ENCODE measurements at places on chromosomes 7 and 10.

- DNase-seq, result no peak
Observed at GRCh38 chr10:131973160-131973951, 8.4 kb downstream of the BNIP3 start.

DNA sequence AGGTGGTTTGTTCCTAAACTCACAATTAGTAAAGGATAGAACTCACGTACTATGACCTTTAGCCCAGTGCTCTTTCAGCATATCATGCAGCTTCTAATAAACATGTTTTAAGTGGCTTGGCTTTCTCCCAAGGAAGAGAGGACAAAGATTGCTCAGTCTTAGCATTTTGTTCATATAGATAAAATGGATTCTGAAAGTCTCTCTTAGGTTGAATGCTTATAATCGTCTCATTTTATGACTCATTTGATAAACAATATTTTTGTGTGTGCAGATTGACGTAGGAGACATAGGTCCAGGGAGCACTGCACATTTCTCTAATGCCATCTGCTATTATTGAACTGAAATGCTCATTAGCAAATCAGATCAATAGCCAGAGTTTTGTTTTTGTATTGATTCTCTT lies 44.8 kb downstream of the GNAT3 start:
- no peak for DNase-seq

GRCh38 chr10:130834170-130834569 lies 477.4 kb downstream of the TCERG1L start:
- no peak for DNase-seq

DNA sequence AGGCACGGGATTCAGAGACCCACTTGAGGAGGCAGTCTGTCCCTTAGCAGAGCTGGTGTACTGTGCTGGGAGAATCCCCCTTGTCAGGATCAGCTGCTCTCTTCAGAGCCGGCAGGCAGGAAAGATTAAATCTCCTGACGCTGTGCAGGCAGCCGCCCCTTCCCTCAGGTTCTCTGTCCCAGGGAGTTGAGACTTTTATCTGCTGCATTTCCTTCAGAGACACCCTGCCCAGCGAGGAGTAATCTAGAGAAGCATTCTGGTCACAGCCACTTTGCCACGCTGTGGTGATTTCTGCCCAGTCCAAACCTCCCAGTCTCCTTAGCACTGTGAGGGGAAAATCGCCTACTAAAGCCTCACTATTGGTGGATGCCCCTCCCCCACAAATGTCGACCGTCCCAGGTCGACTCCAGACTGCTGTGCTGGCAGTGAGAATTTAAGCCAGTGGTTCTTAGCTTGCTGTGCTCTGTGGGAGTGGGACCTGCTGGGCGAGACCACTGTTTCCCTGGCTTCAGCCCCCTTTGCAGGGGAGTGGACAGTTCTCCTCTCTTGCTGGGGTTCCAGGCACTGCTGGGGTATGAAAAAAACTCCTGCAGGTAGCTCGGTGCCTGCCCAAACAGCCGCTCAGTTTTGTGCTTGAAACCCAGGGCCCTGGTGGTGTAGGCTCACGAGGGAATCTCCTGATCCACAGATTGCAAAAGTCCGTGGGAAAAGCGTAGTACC lies 265.4 kb downstream of the ZWINT start:
- no peak for DNase-seq

DNA sequence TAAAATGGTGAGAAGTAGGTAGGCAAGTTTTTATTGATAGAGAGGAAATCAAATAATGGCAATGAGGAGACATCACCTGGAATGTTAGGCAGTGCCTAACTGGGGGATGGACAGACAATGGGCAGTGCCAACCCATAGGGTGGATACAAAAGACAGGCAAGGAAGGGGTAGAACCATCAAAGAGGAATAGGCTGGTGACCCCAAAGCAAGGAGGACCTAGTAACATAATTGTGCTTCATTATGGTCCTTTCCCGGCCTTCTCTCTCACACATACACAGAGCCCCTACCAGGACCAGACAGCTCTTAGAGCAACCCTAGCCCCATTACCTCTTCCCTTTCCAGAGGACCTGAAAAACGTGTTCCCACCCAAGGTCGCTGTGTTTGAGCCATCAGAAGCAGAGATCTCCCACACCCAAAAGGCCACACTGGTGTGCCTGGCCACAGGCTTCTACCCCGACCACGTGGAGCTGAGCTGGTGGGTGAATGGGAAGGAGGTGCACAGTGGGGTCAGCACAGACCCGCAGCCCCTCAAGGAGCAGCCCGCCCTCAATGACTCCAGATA lies 30.0 kb downstream of the PRSS2 start:
- peak; percentile 16 for DNase-seq

Measured in liver (tissue), 10 donors.